Immature natural killer cell (primary cell): ENCODE measurements at places on chromosomes 5 and 9. TPM values are rescaled to one million over a fixed set of nuclear protein-coding genes. Genes with fewer than 3 reads are reported as not detected.

The PCDHB1 gene
- not detected for polyA plus RNA-seq

DNA sequence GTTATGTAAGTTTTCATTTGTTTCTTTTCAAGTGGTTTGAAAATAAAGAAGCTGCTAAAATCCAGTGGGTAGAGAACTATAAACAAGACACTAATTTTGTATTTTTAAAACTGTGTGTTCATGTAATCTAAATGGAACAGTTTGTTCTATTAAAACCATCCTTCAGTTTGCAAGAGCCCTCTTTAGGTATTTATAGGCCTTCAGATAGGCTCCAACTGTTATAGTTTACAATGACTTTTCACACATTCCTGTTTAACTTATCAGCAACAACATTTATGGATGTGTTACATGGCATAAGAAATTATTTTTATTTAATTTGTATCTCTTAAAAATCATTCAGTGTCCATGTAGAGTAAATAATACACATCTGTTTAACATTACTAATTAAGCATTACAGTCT lies 126.7 kb upstream of the SLCO6A1 start:
- no peak for DNase-seq

- DNase-seq = no peak
Observed at GRCh38 chr5:32275396-32275741, 37.4 kb downstream of the MTMR12 start.

GRCh38 chr9:111940697-111941096 lies 44.1 kb downstream of the UGCG start:
- no peak for DNase-seq

DNA sequence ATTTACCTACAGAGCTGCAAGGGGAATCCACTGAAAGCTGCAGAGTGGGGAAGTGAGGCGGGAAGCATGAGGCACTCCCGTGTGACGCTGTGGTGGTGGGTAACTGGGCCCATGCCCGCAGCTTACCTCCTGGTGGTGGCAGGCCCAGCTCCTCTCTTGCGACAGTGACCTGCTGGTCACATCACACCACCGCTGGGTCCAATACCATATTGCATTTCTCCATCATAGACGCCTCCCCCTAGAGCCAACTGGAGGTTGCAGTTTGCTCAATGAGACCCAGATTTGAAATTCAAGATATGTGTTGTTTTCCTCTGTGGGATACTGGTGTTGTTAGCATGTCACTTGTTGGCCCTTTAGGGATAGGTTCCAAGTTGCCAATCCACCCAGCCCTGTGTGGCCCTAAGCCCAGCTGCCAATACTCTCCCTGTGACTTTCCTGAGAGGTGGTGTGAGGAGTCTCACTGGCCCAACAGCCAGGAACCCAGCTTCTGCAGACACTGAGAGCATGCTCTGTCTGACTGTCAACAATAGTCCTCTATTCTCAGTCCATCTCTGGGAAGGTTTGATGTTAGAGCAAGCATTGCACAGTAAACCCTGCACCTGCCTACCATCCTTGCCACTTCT lies 428.3 kb downstream of the GADD45G start:
- no peak for DNase-seq

- DNase-seq = no peak
Observed at GRCh38 chr5:6632324-6632887, 438 bp downstream of the NSUN2 start.

The ARID3C gene
- not detected for polyA plus RNA-seq

- DNase-seq = no peak
Observed at GRCh38 chr5:73027361-73027760, 71.5 kb downstream of the FCHO2 start.

- DNase-seq = no peak
Observed at GRCh38 chr5:172506251-172506650, 51.9 kb upstream of the SH3PXD2B start.

DNA sequence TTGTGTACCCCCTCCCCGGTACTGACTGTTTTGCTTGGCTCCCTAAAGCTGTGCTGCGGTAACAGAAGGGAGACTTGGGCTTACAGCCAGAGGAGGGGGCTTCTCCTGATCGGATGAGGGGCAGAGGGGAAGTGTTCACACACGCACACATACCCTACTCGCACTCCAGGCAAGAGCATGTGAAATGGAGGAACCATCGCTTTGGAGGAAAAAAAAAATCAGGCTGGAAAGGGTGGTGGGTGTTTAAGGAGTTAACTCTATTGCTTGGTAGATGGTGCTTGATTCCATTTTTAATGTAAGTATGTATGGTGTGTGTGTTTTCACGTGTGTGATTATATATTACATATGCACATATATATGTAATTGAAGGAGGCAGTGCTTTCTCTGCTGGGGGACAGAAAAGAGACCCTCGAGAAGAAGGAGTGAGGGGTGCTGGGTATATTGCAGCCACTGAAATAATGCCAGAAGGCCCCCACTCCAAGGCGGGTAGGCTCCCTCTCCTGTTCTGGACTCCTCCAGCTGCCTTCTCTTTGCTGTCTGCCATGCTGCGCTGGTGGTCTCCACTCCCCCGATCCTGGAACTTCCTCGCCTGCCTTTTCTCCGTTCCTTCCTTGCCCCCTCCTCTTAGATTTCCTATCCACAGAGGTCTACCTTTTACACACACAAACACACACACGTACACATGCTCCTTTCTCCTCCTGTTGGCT lies 721 bp downstream of the GRIA1 start:
- DNase-seq = no peak

DNA sequence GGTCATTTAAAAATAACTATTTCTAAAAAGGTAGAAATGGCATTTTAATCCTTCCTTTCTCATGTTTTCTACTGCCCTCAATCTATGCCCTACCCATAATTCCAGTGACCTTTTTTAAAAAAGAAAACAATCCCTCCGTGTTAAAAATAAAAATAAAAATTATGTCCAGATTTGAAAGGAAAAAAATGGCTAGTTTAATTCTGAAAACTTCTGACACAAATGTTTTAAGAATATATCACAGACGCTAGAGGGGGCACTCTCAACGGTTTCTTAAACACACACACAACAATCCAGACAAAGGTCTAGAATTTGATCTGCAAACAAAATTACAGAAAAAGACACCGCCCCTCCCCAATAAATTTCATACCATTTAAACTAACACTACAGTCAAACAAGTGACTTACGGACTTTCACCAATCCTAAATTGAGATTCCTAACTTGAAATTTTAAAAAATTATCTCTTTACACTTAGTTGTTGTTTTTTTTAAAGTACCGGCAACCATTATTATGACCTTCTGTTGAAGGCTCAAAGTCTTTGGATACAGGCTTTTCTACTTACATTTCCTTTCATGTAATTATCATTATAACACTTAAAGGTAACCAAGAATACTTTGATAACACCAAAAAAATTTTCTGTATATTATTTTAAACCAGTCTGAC lies 38.2 kb downstream of the CLINT1 start:
- peak; percentile 26 for DNase-seq

DNA sequence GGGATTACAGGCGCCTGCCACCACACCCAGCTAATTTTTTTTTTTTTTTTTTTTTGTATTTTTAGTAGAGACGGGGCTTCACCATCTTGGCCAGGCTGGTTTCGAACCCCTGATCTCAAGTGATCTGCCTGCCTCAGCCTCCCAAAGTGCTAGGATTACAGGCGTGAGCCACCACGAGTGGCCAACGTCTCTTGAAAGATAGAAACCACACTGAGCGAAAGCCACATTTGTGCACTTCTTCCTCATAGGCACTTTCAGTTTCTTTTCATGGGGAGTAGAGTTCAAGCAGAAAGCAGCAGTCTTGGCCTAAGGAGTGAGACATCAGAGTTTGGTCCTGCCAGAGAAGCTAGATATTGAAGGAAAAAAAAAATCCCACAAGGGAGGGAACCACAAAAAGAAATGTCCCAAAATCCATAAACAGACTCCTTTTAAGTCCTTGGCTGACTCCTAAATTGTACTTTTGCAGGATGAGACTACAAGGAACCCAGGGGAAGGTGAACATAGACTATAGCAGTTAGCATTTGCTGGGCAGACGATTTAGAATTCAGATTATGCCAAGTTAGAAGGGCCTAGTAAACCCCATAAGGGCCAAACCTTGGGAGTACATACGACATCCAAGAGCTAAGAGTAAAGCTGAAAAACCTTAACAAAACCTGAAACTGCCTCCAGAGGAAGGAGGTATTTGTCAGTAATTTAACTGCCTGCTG lies 43.9 kb upstream of the GLIPR2 start:
- DNase-seq = peak; percentile 43

The FOXI1 gene
- polyA plus RNA-seq = not detected

DNA sequence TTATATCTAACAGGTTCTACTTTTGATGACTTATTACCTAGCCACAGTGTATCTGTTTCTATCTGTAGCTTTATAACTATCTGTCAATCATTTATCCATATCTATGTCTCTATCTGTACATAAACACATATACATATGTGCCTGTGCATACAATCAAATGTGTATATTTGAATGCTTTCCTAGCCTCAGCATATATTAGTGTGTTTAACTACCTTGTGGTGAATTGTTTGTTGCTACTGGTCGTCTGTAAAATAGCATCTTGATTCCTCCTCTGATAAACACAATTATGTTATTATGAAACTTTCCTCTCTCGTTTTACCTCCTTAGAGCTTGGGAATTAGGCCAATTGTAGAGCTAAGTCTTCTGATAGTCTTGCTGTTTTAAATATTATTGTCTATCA lies 44.4 kb downstream of the PARP8 start:
- DNase-seq = no peak

DNA sequence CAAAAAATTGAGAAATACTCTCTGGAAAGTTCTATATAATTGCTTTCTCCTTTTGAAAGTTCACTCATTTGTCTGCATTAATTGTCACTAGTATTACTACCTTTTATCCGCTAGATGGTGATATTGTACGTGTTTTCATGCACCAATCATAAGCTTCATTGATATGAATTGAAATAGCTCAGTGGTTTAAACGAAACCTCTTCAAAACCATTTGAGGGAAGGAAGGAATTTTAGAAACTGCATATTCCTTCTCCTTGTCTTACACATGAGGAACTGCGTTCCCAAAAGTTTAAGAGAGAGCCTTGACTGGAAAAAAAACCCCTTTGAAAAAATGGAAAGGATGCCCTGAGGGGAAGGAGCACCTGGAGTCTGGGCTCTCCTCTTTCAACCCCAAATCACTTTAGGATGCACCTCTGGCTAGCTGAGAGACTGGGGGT lies 98.6 kb downstream of the YTHDC2 start:
- DNase-seq = peak; percentile 35

DNA sequence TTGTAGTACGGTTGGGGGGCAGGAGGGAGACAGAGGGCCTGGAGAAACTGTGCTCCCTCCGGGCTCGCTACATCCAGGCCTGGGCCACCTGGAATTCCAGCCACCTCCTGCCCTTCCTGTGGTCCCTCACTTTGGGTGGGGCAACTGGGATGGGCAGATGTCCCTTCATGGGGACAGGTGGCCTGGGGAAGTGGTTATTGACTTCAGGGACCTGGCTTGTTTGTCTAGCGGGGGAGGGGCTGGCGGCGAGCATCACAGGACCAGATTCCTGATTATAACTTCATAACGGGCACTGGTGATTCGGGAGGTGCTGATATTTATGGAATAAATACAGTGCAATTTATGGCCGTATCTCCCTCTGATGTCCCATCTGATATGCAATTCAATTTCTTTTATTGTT lies 20.1 kb upstream of the LAMC3 start:
- DNase-seq = no peak

The PLPP7 gene
- polyA plus RNA-seq = 0.44 TPM

DNA sequence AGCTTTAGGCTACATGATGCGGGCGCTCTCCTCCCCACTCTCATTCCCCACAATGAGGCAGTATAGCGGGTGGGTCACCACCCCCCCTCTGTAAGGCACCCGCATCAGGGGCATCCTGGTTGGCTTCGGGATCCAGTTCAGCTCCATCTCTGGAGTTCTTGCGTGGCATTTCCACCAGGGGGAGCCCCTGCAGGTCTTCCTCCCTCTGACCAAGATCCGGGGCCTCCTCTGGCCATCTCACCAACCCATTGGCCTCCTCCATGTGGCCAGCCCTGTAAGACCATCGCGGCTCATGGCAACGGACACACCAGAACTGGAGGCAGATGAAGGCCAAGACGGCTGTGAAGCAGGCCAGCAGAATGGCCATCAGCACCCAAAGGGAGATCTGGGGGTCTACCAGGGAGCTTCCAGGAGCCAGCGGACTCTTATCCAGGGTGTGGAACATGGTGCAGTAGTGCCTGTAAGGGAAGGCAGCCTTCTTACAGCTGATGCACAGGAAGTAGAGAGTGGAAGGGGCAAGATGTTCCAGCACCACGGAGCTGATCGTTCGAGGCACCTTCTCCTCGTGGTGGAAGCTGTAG lies 77.0 kb downstream of the CYFIP2 start:
- peak; percentile 12 for DNase-seq

GRCh38 chr9:111731928-111732327 lies 62.8 kb downstream of the SHOC1 start:
- no peak for DNase-seq

The PCDHB4 gene
- polyA plus RNA-seq = not detected

DNA sequence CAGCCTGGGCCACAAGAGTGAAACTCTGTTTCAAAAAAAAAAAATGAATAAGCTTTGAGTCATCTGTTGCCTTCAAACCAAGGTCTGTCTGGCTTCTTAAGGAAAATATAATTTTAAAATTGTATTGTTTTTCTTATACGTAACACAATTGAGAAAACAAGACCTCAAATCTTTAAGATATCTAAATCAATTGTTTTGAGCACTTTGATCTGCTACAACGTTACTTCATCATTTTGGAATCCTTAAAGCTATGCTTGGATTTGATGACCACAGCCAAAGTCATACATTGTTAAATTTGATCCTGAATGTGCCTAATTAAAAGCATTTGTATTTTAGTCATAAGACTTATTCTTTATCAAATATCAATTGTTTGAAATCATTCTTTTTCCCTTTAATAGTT lies 37.7 kb upstream of the VCAN start:
- no peak for DNase-seq

DNA sequence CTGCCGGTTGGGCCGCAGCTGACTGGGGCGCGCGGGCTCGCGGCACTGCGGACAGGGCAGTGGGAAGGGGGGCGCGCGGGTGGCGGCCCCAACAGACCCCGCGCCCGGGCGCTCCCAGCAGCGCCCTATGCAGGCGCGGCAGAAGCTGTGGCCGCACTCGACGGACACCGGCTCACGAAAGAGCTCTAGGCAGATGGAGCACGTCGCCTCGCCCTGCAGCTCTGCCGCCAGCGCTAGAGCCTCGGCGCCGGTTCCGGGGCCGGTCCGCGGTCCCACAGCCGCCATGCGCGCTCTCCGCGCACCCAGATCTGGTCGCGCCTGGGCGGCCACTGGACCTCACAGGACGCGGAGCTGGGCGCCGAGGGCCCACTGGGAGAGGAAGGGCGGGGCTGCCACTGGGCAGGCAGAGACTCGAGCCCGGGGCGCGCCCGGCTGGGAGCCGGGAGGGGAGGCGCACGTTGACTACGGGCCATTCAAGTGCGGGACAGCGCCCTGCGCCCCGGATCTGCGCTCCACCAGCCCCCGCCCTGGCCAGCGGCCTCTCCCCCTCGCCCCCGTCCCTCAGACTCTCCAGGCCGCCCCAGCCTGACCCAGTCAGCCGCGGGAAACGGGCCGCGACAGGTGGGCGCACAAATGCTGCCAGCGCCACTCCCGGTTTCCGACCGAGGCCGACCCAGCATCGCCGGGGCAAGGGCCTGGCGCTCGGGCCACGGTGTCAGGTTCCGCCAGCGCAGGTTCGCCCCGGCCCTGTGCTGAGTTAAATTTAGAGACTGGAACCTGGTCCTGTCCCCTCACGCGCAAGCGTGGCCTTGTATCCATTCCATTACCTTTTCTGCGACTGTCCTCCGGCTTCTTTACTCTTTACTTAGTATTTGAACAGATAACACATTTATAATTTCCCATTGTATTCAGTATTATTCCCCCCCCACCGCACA lies at the start of gene TRIM7:
Gene TRIM7 (minus strand): TSS at position 371 of the 935 bp plus-strand sequence. CDS start 86 bp downstream, at position 285.
- no peak for DNase-seq
